Stimulated activated CD4-positive, alpha-beta T cell treated with anti-CD3 and anti-CD28 coated beads, Interleukin-12 subunit alpha, Interleukin-12 subunit beta, amount 100 ng/mL, for 4 hours (primary cell): ENCODE measurements at places on chromosomes 3 and 15.

DNA sequence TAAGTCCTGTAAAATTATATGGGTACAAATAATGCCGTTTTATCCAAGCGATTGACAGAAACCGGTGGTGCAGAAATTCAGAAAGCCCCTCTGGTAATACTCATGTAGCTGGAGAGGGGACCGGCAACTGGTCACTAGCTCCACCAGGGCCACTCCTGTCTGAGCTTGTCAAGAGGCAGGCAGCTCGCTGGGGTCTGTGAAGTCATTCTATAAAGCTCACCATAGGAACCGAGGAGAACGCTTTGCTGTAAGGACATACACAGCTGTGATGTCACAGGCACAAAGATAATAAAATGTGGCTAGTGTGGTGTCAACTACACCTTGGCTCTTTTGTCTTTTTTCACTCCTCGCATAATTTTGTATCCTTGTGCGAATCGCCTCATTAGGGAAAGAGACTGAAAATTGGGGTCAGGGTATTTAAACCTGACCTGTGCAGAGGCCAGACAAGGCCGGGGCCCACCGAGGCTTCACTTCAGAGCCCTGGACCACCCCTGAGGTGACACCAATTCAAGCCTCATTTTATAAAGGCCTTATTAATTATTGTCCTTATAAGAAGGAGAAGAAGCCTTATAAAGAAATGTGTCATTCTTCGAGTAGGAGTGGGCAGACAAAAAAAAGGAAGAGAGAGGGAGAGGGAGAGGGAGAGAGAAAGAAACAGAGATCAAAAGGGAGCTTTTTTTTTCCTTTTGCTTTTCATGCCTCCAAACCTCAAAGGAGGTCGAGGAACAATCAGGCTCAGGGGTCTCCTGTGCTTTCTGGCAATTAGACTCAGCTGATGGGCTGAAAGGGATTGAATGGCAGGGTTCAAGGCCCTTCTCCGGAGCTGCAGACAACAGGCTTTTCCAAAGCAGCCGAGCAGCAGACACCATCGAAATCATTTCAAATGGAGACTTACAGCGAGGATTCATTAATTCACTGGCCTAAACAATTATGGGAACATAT is 813.3 kb upstream of the ARRDC4 start:
- no peak for DNase-seq

DNA sequence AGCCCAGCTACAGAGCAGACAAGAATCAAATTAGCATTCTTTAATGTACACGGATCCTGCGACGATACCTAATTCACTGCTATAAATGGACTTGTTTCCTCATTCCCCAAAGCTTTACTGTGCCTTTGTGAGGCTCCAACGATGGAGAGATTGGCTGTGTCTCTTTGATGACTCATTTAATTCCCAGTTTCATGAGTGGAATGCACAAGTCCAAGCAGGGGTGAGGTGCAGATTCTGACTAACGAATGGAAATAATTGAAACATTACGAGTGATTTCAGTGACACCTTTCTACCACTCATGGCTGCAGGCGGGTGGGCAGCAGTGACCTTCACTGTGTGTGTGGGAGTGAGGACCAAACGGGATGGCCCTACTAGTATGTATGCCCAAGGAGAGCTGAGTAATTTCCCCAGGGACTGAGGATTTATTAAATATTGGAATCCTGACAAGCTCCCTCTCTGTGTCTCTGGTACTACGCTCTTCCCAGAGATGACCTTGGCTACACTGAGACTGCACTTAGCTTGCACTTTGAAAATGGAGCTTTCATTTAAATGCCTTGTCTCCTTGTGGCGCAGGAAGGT is 156.7 kb downstream of the CACNA2D3 start:
- no peak for DNase-seq

DNA sequence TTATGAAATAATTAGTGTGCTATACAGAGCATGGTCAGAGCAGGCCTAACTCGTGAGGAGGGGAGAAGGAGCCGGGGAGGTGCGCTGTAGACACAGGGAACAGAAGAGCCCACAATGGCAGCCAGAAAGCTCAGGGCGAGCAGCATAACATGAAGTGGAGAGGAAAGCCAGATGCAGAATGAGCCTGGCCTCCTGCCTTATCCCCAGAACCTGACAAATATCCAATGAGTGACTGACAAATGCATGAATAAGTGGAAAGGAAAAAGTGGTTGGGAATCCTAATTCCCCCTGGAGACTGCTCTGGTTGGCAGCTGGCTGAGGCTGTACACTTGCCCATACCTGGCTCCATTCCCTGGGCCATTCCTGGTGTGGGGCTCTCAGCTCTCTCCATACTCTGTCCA is 9.2 kb upstream of the MST1R start:
- DNase-seq, result no peak

- no peak for DNase-seq
Observed at GRCh38 chr3:127456471-127457093, 134.0 kb downstream of the TPRA1 start.

DNA sequence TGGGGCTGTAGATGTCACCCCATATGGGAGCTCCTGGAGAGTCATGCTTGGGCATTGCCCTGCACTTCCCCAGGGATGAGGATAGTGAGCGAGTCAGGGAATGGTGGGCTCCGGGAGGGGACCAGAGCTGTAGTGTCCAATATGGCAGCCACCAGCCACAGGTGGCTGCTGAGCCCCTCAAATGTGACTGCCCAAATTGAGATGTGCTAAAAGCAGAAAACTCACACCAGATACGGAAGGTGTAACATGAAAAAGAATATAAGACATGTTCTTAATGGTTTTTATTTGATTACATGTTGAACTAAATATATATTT is 31.7 kb downstream of the GRIP2 start:
- DNase-seq, result no peak

DNA sequence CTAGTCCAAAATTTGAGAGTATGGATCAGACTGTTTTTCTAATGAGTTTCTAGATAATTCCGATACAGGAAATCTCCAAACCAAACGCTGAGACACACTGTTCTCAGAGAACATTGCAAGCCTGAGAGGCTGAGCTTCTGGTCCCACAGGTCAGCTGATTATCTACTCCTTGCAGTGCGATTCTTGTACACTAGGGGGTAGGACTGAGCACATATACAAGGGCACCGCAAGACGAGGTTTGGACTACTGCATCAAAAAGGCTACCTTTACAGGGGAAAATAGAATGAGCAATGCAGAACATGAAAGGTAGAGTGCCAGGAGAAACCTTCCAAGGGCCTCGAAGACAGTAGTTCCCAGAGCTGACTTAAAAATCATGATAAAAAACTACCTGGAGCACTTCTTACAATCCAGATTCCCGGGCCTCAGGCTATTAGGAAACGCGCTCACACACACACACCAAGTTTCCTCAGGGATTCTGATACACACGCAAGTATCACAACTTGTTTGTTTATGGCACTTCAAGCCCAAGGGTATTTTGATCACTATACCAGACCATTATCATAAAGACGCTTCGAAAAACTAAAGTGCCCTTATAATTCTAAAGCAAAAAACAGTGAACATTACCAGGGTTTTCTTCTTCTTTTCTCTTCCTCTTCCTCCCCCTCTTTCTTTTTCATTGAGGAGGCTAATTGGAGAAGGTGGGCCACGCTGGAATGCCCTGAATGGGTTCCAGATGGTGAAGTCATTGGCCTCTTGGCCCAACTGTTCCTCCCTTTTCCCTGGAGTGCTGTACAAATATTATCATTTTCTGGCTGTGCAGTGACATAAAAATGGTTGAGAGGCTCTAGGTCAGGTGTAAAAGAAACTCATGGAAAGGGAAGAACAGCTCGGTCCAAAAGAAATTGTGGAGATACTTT is 61.8 kb downstream of the SLC12A8 start:
- DNase-seq, result peak; percentile 54

- DNase-seq, result no peak
Observed at GRCh38 chr3:42685363-42685881, at the start of gene KLHL40. KLHL40 (plus strand) TSS chr3:42685537; CDS start chr3:42685619, 82 bp downstream.

GRCh38 chr3:178915365-178915764 is 156.2 kb downstream of the ZMAT3 start:
- no peak for DNase-seq

- DNase-seq, result no peak
Observed at GRCh38 chr15:83890587-83890986, 236.7 kb downstream of the ADAMTSL3 start.

GRCh38 chr15:85494048-85494777 is 113.8 kb downstream of the AKAP13 start:
- no peak for DNase-seq

GRCh38 chr3:101379658-101380376 is 59.4 kb upstream of the IMPG2 start:
- no peak for DNase-seq

- DNase-seq, result no peak
Observed at GRCh38 chr3:138854940-138855339, 20.2 kb upstream of the PIK3CB start.

- no peak for DNase-seq
Observed at GRCh38 chr3:107892955-107893624, 197.7 kb downstream of the CD47 start.

DNA sequence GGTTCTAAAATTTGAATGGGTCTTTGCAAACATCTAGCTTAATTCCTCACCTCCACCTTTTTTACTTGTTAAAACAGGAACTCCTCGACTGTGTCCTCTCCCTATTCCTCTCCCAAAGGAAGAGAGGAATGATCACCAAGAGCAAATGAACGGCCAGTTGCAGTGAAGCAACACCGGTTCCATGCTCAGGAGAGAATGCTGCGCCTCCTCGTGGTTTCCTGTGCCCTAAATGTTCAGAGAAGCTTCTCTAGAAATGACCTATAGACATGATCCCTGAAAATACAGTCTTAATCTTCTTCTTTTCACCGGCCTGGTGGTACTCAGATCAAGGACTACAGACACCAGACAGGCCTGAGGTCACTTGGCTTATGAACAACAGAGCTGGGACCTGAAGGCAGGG is 65.1 kb upstream of the GUCA1C start:
- no peak for DNase-seq

DNA sequence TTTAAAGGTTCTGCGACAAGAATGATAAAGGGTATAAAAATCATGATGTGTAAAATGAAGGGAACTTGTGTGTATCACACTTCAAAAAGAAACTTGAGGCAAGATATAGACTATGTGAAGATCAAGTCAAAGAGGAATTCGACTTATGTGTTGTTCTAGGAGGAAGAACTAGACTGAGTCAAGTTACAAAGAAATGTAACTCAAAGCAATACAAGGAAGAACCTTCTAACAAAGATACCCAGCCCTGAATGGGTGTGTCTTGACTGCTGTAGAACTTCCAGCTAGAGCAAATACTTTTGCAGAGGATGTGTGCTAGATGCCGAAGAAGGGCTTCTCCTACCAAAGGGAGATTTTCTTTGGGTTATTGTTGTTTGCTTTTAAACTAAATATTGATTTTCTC is 2.4 kb downstream of the SLC49A4 start:
- DNase-seq, result no peak

DNA sequence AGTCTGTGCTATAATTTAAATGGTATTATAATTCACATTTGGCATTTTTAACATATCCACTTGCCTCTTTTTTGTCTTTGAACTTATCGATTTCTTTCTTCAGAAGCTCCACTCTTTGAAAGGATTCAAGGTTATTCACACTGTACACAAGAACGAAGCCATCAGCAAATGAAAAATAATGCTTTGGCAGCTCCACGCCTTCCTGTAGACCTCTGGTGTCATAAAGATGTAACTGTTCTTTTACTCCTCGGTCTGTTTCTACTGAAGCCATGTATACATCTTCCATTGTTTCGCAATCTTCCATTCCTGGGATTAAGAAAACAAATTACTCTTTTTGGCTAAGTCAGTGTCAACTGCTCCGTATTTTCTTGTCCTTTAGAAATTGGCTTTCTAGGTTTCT is 16.0 kb downstream of the NKIRAS1 start:
- no peak for DNase-seq

GRCh38 chr3:184567946-184568559 is 6.5 kb downstream of the EPHB3 start:
- DNase-seq, result no peak

- no peak for DNase-seq
Observed at GRCh38 chr3:62154457-62155148, 218.7 kb downstream of the FEZF2 start.

DNA sequence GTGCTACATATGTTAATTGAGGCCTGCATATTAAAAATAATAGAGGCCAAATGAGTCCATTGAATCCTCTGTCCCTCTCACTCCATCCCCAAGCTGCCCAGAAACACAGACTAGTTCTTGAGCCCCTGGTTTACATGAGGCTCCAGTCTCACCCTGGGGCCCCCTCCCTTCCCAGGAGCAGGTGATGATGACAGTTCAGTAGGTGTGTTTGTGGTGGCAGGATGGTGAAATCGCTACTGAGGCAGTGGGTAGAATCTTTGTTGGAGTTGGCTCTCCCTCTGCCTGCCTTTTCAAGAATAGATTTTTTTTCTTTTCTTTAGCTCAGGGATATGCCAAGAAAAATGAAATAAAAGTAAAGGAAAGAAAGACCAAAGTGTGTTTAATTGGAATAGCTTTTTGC is 288.7 kb downstream of the EPHB1 start:
- DNase-seq, result no peak

- no peak for DNase-seq
Observed at GRCh38 chr15:65969865-65970816, 100.8 kb downstream of the RAB11A start.

DNA sequence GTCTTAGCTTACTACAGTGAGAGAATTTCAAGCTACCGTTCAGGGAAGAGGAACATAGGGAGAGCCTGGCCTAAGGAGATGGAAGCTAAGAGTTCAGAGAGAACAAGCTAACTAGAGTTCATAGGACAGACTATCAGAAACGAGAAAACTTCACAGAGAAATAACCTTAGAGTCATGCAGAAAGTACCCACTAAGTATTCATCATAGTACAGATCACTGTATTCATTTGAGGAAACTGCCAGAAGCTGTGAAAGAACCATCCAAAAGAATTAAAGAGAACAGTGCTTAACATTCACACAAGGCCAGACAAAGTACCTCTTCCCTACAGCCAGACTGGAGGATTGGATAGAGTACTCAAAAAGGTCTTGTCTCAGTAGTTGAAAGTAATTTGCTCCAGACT is 15.2 kb upstream of the GBE1 start:
- DNase-seq, result no peak

- no peak for DNase-seq
Observed at GRCh38 chr3:113124256-113124830, 87.0 kb upstream of the BOC start.

- DNase-seq, result no peak
Observed at GRCh38 chr15:99096894-99097426, 7.9 kb upstream of the SYNM start.

DNA sequence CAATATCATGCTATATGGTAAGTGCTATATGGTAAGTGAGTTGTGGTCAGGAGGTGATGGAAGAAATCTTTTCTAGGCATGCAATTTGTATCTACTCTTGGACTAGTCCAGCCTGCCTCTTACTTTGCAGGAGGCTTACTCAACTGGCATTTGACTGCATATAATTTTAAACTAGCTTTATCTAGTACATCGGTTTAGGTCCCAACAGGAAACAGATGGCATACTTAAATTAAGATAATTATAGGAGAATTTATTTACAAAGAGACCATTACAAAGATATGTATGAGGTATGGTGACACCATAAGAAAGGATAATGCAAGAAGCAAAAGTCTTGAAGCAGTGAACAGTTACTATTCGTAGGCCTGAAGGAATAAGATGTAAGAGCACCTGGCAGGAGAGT is 7.8 kb downstream of the SLC28A2 start:
- no peak for DNase-seq

- DNase-seq, result no peak
Observed at GRCh38 chr15:33200903-33201302, 6.4 kb upstream of the FMN1 start.
